ENCODE measurements at places on chromosomes 3 and 15.

DNA sequence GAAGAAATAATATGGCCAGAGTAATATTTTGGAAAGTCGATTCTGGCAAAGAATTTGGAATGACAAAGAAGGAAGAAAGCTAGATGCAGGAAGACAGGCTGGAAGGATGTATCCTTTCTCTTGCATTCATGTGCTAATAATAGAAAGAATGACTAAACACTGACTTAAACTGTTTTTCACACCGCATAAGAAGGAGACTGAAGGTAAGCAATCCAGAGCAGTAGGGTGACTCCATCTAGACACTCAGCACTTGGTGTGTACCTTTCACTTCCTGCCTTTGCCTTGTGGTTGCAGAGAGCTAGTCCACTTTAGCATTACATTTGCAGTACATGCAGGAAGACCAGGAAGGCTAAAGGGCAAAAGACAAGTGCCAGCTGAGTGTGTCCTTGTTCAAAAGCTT lies 234.6 kb downstream of the RBMS3 start:
- no peak for DNase-seq

GRCh38 chr15:29631076-29632070 lies 190.9 kb downstream of the TJP1 start:
- DNase-seq = no peak

- DNase-seq = no peak
Measured at GRCh38 chr3:186096290-186096689, 12.6 kb downstream of the ETV5 start.

DNA sequence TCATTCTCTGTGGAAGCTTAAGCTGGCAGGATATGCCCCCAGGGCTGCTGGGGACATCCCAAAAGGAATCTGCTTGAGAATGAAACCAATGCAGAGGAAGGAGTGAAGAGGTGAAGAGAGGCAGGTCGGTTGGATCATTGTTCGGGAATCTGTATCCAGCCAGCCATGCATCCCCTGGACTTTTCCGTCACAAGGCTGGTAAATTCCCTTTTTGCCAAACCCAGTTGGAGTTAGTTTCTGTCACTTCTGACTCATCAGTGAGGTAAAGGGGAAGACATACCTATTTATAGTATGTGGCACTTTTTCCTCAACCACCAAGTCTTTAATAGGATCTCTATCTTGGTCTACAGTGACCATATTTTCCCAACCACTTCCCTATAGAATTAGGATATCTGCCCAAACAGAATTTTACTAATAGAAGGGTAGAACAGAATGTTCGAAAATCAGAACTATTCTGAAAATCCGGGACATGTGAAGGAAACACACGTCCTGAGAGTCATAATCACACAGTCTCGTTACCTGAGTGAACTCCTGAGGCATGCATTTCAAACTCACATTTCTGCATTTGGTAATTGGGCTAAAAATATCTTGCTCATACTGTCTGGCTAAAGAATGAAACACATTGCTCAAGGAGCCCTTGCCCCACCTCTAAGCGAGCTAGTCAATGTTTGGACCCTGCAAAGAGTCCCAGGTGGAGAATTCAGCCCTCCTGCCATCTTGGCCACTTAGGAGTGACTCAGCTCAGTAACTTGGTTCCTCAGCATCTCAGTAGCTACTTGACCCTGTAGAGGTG lies 289.7 kb upstream of the ADAMTS9 start:
- no peak for DNase-seq

- no peak for DNase-seq
Measured at GRCh38 chr15:49831206-49831965, 210.5 kb downstream of the DTWD1 start.

GRCh38 chr15:59532770-59533379 lies 78.7 kb upstream of the GCNT3 start:
- DNase-seq = peak; percentile 64

GRCh38 chr3:43994657-43995546 lies 246.8 kb upstream of the TOPAZ1 start:
- DNase-seq = peak; percentile 81

DNA sequence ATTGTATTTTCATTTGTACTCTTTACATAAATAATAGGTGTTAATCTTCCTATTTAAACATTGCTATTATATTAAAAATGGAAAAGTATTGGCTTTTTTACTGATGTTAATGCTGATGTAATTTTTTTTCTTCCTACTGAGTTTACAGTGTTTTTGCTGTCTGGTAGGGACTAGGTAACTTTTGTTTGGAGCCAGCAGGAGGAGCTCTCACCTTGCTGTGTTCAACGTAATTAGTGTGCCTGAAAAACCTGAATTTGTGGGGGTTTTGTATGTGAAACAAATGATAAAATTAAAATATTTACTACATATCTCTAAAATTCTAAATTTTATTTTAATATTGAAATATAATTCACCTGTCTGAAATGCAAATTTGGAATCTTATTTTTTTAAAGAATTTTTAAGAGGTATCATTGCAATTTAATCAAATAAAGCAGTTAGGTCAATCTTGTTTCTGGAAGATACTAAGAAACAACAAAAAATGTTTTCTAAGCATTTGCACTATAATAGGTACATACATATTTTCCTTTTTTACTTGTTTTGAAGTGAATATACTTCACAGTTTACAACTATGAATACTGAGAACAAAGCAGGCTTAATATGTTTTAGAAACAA lies 48.8 kb downstream of the EPHA6 start:
- DNase-seq = peak; percentile 55

- DNase-seq = peak; percentile 83
Measured at GRCh38 chr15:64571857-64572291, 111.5 kb downstream of the ZNF609 start.

GRCh38 chr15:28110481-28110881 lies 11.4 kb upstream of the OCA2 start:
- DNase-seq = no peak

DNA sequence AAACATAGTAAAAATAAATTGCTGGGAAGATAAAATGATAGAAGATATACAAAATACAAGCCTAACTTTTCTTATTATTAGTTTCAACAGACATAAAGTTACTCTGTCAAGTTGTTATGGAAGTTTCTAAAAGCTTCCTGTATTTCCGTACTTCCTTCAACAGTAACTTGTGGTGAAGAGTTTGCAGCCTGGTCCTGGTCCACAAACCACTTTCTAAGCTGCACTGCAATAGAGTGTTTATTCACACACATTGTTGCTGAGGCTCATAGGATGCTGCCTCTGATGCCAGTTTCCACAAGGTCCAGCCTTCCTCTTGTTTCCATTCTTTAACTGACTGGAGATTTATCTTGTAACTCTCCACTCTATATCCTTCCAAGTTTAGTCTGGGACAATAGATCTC lies 39.4 kb upstream of the KY start:
- DNase-seq = no peak
